Karpas-422 (cell line): ENCODE measurements at places on chromosomes 6 and 20. TPM values are rescaled to one million over a fixed set of nuclear protein-coding genes. Genes with fewer than 3 reads are reported as not detected.

Gene ERVFRD-1
- not detected in 2 replicates for total RNA-seq

Gene TEAD3
- total RNA-seq: not detected in 2 replicates

Gene HAO1
- total RNA-seq: not detected in 2 replicates

Gene ELOVL2
- 0.07 TPM in 1 of 2 replicates, not detected in the other for total RNA-seq

Gene CGA
- not detected in 2 replicates for total RNA-seq

Gene ABT1
- 22.7 and 23.7 TPM in 2 replicates for total RNA-seq

Gene SEL1L2
- total RNA-seq: not detected in 2 replicates

Gene CALHM5
- total RNA-seq: not detected in 2 replicates

Gene BMP7
- not detected in 2 replicates for total RNA-seq

Gene POM121L2
- total RNA-seq: not detected in 2 replicates

Gene SRSF12
- total RNA-seq: not detected in 2 replicates

Gene BMP6
- total RNA-seq: 0.07 TPM in 1 of 2 replicates, not detected in the other

Gene TSHZ2
- total RNA-seq: 0.11 TPM in 1 of 2 replicates, not detected in the other

Gene OOEP
- total RNA-seq: not detected in 2 replicates

Gene MYLK2
- 0.22 TPM in 2 replicates for total RNA-seq

Gene DLL1
- total RNA-seq: 0.18 and 0.26 TPM in 2 replicates

Gene C20orf144
- 0.45 and 0.69 TPM in 2 replicates for total RNA-seq

Gene ADGRF5
- not detected in 2 replicates for total RNA-seq

Gene RAB44
- total RNA-seq: not detected in 2 replicates

Gene SFTA2
- not detected in 2 replicates for total RNA-seq

Gene TRIM40
- total RNA-seq: not detected in 2 replicates

Gene DOK5
- total RNA-seq: not detected in 2 replicates
